ENCODE measurements at places on chromosomes 4 and X.

DNA sequence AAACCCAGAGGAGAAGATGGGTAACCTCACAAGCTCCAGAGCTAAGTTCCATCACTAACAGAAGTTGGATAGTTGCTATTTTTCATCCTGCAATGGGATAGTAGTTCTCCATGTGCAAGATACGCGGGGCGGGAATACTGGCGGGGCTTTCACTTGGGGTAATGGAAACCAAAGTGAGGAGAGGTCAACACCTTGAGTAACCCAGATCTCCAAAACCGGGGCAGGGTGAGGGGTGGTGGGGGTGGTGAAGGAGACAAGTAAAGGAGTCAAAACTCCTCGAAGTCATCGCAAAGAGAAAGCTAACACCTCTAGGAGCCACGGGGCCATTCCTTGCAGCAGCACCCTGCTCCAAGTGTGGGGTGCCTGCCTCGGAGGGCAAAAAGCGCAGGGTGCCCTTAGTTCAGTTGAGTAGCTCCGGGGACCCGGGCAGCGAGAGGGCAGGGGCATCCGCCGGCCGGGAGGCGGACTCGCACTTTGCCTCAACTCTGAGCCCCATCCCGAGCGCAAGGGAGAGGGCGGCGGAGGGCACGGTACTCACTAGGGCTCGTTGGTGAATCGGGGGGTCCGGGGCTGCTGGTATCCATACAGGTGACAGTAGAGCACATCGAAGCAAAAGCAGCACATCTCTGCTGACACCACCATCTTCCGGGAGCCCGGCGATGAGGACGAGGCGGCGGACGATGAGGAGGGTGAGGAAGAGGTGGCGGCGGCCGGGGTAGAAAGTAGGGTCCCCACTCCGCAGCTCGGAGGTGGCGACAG, 645 bp downstream of the AMMECR1 start:
- DNase-seq, result no peak

- DNase-seq, result no peak
Measured at GRCh38 chr4:159062381-159062780, 40.5 kb upstream of the RAPGEF2 start.

DNA sequence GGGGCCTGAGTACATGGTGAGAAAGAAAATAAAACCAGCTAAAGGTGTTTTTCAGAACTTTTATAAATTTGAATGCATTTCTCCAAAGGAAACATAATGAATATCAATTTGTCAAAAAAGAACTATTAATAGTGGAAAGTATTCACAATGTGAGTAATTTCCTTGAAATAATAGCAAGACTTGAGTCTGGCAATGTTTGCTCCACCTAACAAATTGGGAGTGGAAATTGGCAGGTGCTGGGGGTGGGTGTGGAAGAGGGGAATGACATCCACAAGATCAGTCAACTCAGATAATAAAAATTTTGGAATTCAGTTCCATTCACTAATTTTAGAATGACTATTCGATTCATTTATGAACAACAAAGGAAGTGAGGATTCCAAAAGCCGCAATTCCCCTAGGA, 884.8 kb upstream of the SLIT2 start:
- DNase-seq, result no peak

DNA sequence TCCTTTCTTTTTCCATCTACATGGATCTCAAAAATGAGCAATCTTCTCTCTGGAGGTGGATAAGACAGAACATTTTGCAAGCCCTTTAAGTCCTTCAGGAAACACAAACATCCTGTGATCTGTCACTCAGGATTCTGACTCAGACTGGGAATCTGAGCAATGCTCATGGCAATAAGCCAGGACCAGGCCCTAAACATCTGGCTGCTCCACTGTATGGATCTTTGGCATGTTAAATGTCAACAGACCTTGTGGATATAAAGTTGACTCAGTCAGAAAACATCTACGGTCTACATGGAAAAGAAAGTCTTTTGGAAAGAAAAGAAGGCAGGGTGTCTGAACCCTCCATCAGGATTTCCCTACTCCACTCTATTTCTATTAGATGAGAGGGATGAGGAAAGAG, 17.8 kb upstream of the CHIC2 start:
- no peak for DNase-seq

GRCh38 chrX:85244450-85245211, 840 bp downstream of the ZNF711 start:
- DNase-seq, result no peak

- no peak for DNase-seq
Measured at GRCh38 chr4:95215043-95215442, 333.7 kb downstream of the UNC5C start.

DNA sequence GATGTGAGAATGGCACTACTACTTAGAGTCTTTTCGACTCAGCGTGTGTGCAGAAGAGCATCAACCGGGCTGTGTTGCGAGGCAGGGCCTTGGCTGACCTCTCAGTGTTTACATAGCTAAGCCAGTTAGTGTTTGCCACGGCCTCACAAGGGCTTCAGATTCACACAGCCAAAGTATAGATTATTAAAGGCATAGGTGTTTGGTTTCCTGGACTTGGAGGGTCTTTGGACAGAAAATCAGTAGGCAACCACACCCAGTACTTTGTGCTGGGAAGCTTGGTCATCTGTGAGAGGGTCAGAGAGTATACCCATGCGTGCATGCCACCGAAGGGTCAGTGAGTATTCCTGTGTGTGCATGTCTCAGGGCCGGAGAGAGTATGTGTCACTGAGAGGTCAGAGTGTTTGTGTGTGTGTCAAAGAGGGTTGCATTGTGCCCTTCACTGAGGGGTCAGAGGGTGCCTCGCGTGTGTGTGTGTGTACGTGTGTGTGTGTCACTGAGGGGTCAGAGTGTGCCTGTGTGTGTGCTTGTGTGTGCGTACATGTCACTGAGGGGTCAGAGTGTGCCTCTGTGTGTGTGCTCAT, 69.7 kb upstream of the MSANTD1 start:
- DNase-seq, result no peak

- DNase-seq, result no peak
Measured at GRCh38 chr4:123255971-123256370, 140.6 kb upstream of the SPRY1 start.

DNA sequence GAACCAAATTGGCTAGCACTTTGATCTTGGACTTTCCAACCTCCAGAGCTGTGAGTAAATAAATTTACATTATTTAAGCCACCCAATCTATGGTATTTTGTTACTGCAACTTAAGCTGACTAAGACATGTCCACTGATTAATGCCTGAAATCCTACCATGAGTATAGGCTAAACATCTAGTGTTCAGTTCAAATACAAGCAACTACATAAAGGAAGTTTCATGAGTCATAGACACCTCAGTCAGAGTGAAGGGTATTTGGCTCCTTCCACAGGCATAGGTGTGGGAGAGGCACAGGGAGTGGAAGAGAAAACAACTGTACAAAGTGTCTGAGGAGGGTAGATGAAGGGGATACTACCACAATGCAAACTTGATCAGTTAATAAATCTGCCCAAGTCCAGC, 35.5 kb upstream of the PCDH19 start:
- DNase-seq, result no peak

GRCh38 chrX:458631-459061, 71.9 kb upstream of the PPP2R3B start:
- DNase-seq, result no peak

DNA sequence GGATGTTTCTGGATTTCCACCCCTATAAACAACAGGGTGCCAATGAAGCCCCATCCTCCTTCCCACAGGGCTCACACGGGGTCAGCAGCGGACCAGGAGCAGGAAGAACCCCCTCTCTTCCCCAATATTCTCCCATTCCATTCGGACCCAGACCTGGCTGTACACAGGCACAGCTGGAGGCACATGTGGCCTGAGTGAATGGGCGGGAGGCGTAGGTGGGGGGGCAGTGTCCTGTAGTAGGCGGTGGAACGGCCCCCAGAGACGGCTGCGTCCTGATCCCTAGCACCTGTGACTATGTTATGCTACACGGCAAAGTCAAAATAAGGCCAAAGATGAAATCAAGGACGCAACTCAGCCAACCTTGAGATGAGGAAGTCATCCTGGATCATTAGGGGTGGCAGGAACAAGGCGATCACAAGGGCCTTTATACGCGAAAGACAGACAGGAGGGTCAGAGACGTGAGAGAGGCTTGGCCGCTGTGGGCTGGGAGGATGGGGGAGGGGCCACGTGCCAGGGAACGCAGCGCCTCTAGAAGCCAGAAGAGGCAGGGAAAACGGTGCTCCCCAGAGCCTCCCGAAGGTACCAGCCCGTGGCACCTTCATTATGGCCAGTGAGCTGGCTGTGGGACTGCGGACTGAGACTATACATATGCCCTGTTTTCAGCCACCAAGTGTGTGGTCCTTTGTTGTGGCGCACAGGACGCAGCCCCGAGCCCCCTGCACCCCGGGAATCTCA, 75.6 kb downstream of the WFS1 start:
- DNase-seq, result no peak

DNA sequence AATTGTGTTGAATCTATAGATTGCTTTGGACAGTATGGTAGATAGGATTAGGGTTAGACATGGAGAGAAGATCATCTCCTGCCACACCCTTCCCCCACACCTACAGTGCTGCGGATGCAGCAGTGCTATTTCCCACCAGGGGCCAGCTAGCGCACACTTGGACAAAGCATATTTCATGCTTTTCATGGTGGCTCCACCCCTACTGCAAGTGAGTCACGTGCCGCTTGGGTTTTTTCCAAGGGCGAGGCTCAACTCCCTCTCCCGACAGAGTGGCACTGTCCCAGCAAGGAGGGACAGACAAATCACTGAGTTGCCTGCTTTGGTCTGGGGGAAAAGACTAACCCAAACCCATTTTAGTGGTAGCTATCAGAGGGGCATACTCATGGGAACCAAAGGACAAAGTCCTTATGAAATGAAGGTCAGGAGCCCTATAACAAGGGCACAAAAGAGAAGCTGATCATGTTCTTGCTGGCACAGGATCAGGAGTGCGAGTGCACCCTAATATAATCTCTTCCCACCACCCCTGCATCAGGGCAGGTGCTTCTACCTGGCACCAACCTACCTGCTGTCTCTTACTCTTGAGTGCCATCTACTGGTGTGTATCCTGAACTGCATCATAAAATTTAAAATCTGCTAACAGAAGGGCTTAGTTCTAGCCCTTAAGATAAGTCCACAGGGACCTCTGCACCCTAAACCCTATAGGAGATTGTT, 55.1 kb upstream of the PGAM4 start:
- DNase-seq, result no peak

- DNase-seq, result no peak
Measured at GRCh38 chr4:121148000-121148399, 16.1 kb downstream of the TNIP3 start.

DNA sequence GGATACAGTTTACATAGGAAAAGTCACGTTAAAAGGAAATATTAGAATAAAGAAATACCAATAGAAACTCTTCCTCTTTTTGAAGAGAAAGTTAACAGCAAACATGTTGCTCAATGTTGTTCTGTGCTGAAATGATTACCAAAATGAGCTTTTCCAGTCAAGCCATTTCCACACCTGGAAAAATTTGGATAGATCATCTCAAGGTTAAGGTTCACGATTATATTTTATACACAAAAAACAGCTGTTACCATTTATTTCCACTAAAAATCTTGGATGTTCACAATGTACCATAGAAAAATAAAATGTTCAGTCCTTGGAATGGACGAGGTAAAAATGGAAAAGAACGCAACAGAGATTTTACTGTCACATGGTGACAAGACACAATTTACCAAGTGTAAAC, 218.7 kb downstream of the SCFD2 start:
- DNase-seq, result no peak

- DNase-seq, result no peak
Measured at GRCh38 chr4:155208258-155209054, at the start of gene NPY2R. TSS of gene NPY2R (plus strand) at chr4:155208636. CDS start at chr4:155213940, 5,304 bp downstream.

DNA sequence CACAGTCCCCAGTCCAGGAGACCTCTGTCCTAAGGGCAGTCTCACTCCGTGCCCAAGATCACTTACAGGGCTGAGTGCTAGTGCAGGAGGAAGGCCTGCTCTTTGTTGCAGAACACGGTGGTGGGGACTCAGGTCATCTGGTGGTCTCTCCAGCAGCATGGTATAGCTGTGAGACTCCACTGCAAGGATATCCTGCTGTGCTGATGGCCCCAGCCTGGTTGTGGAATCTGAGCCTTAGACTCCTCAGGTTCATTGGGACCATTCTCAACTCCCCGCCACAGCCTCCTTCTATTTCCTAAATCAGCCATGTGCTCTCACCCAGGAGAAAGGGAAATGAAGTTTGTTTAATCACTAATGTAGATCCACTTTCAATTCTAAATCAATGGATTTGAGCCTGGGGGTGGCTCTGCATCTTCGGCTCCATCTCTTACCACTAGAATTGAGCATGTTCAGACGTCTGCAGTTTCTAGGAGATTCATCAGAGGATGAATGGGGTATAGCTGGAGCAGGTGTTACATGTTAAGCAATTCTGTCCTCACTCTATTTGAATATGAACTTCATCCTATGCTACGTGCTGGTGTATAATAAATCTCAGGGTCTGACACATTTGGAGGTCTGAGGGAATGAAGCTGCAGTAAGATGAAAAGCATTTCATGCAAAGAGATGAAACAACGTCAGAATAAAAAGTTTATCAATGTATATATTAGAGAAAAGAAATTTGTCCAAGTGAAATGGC, 189.2 kb downstream of the MGST2 start:
- DNase-seq, result no peak

DNA sequence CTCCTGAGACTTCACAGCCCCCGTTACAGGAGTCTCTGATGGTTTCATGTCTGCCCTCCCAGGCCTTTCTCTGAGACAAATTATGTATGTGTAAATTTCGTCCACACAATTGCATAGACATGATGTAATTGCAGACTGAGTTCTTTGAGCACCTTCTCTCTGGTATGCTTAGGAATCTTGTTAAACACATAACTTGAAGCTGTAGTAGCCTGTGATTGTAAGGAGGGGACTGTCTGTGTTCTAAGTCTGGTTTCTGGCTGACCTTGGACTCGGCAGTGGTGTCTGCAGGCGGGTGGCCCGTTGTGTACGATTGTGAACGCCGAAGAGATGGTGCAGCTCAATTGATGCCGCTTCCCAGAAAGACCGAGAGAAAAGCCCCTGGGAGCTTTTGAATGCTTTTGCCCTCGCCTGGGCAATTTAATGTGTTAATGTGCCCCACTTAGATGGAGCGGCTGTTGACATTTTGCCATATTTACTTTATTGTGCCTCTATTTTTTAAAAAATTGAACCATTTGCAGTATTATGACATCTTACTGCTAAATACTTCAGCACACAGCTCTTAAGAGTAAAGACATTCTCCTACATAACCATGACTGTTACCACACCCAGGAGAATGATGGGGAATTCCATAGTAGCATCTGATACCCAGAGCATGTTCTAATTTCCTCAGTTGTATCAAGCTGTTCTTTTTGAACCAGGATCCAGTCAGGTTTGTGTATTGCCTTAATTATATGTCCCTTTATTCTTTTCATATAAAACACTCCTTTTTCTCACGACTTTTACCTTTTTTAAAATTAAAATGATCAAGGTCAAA, 58.4 kb upstream of the TADA2B start:
- no peak for DNase-seq

DNA sequence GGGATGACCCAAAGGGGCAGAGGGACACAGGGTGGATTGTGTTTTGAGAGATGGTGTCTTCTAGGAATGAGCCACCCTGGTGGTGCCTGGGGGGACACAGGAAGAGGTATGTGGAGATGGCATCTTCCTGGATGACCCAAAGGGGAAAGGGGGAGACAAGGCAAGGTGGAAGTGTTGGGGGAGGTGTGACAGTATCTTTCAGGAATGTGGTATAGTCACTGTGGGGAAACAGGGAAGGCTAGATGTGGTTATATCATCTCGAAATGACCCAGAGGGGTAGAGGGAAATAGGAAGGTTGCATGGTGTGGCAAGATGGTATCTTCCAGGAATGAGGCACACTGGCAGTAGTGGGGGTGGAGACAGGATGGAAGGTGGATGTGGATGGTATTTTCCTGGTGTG, 62.9 kb downstream of the MAOA start:
- DNase-seq, result no peak
